NCI-H345 (cell line): ENCODE measurements at places on chromosomes 1 and 21.

GRCh38 chr1:5939271-5940170 lies 52.7 kb downstream of the NPHP4 start:
- DNase-seq: no peak

DNA sequence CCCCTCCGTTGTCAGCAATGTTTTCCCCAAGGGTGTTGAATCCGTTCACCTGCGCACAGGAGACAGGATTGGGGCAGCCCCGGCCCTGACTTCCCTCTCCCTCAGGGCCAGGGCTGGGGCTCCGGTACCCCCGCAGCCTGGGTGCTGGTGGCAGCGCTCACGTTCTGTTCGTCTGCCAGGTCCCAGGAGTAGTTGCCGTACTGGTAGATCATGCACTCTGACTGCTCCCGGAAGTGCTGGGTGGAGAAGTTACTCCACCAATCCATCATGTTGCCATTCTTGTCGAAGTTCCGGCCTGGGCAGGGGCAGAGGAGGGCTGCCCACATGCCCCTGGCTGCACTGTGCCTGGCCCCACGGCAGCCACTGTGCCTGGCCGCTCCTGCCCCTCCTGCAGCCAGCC lies 6.1 kb downstream of the PRXL2B start:
- DNase-seq: no peak

GRCh38 chr1:93079685-93080141 lies 630 bp downstream of the MTF2 start:
- peak; percentile 22 for DNase-seq

DNA sequence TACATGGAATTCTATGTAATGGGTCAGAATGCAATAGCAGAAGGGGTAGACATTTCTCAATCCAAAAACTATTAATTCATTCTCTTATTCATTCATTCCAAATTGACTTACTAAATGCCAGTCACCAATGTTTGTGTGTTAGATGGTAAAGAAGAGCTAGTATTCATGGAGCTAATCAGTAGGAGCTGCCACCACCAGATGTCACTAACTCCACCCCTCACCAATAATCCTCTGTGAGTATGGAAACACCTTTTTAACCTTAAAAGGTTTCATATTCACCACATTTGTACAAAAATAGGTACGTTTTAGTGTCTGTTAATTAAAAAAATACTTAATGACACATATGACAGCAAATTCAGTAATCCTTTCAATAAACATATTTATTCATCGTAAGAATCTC lies 131.8 kb upstream of the PKN2 start:
- DNase-seq: no peak

DNA sequence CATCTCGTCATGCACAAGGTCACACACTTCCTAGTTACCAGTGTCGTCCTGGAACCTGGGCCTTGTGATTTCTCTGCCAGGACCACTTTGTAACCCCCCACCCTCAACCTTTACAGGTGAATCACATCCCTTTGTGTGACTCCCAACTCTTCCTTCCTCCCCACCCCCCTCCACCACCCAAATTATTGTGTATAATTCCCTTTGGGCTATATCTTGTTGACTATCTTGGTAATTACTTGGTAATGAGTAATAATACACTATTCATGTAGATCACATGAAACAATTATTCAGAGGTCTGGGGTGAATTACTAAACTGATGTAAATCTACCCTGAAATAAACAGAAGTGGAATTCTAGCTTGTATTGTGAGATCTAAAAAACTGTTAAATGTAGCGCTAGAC lies 1.7 kb downstream of the KCNK1 start:
- DNase-seq: no peak

- DNase-seq: no peak
These were observed 154.6 kb downstream of the PLPPR5 start for GRCh38 chr1:98849969-98850636.

DNA sequence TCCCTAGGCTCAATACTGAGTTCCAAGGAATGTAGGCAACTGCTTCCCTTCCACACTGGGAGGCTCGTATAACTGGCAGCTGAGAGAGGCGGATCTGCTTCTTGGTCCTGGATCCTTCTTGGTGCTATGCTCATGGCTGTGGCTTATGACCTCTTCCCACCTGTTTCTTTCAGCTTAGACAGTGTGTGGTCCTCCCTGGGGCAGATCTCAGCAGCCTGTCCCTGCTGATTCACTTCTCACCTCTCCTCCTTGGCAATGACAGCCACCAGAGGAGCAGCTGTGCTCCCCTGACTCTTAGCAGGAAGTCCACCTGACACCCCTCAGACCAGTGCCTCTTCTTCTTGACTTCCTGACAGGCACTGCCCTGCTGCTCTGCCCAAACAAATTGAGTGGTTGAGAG lies 75.1 kb upstream of the PTGFRN start:
- no peak for DNase-seq

GRCh38 chr1:56934430-56935060 lies 31.3 kb downstream of the C8B start:
- no peak for DNase-seq

DNA sequence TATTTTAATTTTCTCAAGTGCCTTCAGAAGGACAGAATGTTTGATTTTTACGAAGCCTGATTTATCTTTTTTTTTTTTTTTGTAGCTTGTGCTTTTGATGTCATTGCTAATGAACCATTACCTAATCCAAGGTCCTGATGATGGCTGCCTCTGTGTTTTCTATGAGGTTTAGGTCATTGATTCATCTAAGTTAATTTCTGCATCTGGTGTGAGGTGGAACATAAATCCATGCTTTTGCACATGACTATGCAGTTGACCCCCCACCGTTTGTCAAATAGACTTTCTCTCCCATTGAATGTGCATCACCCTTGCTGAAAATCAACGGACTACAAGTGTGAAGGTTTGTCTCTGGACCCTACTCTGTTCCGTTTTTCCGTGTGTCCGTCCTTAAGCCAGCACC lies 50.5 kb downstream of the COL6A1 start:
- no peak for DNase-seq

DNA sequence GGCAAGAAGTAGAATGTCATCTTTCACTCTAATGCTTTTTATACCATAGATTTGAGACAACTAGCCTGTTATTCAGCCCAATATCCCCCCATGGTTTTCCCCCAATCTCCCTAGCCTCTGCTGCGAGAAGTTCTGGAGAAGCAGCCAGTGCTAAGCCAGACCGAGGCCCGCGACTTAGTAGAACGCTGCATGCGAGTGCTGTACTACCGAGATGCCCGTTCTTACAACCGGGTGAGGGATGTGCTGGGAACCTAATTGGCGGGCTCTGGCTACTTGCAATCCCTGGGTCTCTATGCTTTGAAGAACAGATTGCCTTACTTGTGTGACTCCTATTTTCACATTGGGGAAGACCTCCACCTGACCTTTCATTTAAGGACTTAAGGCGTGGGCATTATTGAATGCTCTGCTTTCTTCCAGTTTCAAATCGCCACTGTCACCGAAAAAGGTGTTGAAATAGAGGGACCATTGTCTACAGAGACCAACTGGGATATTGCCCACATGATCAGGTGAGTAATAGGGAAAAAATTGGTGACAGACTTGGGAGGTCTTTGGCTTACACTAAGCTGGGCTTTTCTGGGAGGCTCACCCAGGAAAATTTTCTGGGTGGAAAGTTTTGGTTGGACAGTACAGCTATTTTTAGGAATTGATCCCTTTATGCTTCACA lies 1.9 kb downstream of the PSMB4 start:
- DNase-seq: no peak

- no peak for DNase-seq
These were observed 51.9 kb upstream of the PRRC2C start for GRCh38 chr1:171433451-171433850.

GRCh38 chr1:65476327-65476726 lies 55.9 kb downstream of the LEPR start:
- DNase-seq: no peak

GRCh38 chr1:181129771-181130606 lies 41.5 kb downstream of the IER5 start:
- no peak for DNase-seq

DNA sequence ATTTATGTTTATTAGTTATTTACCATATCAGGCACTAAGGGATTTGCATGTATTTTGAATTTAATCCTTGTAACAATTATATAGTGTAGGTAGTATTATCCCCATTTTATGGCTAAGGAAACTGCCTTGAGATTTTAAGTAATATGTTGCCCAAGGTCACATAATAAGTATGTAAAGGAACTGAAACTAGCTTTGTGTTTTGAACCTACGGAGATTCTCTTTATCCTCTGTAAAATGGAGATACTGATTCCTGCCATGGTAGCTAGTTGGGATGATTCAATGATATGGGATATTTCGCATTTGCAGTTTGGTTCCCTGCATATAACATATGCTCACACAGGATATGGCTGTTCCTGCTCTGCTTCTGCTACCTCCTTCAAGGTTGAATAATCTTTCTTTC lies 144.3 kb downstream of the ST6GALNAC3 start:
- no peak for DNase-seq

DNA sequence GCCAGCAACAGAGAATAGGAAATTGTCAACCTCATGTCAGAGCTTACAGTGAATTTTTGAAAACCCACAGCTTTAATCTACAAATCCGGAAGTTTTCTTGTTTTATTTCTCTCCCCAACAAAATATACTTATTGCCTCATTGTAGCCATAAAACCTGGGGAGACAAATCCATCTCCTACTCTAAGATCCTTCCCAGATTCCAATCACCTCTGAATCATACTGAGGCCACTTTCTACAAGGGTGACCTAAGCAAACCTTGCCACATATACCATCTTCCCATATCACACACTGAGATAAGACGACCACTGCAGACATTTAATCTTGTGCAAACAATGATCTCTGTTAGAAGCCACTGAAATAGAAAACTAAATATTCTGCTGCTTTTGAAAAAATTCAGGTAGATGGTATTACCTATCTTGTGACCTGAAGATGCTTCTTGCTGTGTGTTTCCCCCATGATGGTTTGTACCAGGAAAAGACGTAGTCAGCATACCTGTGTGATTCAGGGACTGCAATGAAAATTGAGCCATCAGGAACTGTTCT lies 171.5 kb upstream of the DUSP10 start:
- no peak for DNase-seq

- DNase-seq: peak; percentile 82
These were observed 19.7 kb downstream of the CDK18 start for GRCh38 chr1:205523891-205524793.

DNA sequence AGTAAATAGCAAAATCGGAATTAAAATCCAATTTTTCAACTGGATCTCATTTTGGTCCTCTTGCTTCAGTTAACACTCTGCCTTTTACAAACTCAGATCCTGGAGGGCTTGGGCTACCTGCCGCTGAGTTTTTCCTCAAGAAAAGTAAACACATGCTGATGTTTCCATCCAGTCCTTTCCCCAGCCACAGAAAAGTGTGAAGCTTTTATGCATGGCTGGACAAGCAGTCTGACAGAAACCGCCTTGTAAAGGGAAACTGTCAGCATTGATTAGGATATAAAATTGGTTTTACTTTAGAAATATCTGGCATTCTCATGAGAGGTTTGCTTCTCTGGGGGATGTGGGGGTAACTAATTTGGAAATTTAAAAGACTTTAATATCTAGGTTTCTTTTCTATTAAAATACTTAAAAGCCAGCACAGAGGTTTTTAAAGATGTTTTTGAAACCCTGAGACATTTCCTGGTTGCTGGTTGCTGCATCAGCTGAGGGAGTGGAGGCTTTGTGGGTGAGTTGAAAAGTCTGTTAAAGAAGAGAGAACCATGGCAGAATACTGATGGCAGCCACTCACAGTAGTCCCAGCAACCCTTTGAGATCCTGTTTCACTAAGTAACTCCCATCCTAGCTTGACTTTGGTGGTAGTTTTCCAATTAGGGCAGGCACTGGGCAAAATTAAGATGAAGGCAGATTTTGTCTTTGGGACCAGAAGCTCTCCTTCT lies 238.3 kb downstream of the PAPPA2 start:
- no peak for DNase-seq

GRCh38 chr1:13662493-13662892 lies 37.5 kb upstream of the PRDM2 start:
- DNase-seq: no peak

DNA sequence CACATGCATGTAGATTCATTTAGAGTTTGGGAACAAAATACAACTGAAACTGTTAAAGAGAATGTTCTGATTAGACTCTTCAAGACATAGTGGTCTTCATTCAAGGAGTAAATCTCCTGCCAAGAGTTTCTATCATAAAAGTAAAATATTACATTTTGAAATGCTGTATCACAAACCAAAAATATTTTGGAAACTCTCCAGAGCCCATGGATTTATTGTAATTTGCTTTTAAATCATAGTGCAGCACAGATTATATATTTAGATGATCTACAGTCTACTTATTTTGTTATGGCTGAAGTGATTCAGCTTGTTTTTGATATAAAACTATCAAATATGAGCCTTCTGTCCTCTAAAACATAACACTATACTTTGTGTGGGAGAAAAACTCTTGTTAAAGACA lies 105.3 kb downstream of the DISP1 start:
- no peak for DNase-seq

- peak; percentile 14 for DNase-seq
These were observed 93.8 kb downstream of the PLPPR5 start for GRCh38 chr1:98910827-98911226.

GRCh38 chr1:204107892-204108291 lies 35.0 kb downstream of the SOX13 start:
- DNase-seq: no peak

GRCh38 chr1:232797856-232798510 lies 7.2 kb upstream of the MAP10 start:
- DNase-seq: no peak

GRCh38 chr1:205030241-205030640 lies 12.8 kb upstream of the CNTN2 start:
- DNase-seq: no peak

GRCh38 chr1:170558731-170559130 lies 26.8 kb downstream of the GORAB start:
- DNase-seq: no peak

- DNase-seq: no peak
These were observed 14.8 kb upstream of the ETV3L start for GRCh38 chr1:157114183-157115121.

GRCh38 chr1:10631811-10632593 lies 157.3 kb downstream of the PEX14 start:
- DNase-seq: no peak

DNA sequence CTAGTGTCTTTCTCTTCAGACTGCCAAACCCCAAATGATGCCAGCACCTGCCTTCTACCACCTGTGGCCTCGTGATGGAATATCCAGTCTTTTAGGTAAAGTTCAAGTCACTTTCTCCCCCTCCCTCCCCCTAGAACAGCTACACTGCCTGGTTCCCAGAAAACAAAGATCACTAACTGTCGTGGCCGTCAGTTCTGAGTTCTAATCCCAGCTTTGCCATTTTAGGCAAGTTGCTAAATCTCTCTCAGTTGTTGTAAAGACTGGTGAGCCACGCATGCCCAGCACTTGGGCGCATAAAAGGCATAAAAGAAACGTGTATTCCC lies 648 bp upstream of the TRAPPC3 start:
- DNase-seq: no peak

GRCh38 chr1:100441146-100441545 lies 88.8 kb downstream of the CDC14A start:
- no peak for DNase-seq

GRCh38 chr1:53669621-53670191 lies 69.3 kb downstream of the GLIS1 start:
- DNase-seq: no peak
